ENCODE measurements at places on chromosomes 2 and 18. TPM values are rescaled to one million over a fixed set of nuclear protein-coding genes. Genes with fewer than 3 reads are reported as not detected.

DNA sequence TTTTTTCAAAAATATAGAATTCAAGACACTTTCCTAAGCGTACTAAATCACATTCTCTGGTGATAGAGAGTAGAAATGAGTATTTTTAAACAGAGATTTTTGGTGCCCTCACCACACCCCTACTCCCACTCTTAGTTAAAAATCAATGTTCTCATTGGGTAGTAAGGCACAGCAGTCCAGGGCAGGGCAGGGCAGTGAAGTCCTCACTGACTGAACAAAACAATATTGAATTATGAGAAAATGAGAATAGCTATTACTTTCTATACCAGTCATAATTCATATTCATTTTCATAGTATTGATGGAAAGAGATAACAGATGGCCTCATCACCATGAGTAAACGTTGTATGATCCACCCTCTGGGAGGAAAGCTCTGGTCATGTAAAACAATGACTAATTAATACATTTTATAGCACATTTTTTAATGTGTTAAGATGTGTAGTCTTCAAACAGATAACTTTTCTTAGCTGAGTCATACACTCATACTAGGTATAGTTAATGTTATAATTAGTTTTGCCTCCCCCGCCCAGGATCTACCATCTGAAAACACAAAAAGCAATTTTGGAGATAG, 686.1 kb downstream of the KCNJ3 start:
- DNase-seq = no peak

GRCh38 chr2:234677758-234678538, 181.1 kb upstream of the ARL4C start:
- no peak for DNase-seq

- no peak for DNase-seq
These were observed 17.9 kb downstream of the TYMS start for GRCh38 chr18:675307-675706.

LGALSL gene
- 13.1 TPM for total RNA-seq

POTEE gene
- total RNA-seq = not detected

All from cardiac septum (tissue), 1 donor.